NCI-H524 (cell line): ENCODE measurements at places on chromosomes 2 and 18.

- DNase-seq, result no peak
Observed at GRCh38 chr18:3652380-3653262, 202.6 kb downstream of the TGIF1 start.

GRCh38 chr2:14533131-14533757, 99.3 kb upstream of the LRATD1 start:
- DNase-seq, result no peak

DNA sequence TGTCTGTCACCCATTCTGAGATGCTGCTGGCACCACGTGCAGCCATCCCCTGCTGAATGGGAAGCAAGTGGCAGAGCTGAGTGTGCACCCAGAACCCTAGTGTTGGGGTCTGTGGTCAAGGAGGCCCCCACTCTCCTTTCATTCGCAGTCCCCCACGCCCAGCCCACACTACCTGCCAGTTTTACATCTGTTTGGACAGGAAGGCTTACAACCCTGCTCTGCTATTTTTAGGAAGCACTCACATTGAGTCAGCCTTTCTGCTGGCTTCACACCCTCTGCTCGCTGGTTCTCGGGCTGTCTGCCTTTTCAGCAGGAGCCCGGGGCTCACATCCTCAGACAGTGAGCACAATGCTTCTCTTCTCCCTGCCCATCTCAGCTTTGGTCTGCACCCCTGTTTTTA, 10.7 kb upstream of the ADCY3 start:
- no peak for DNase-seq

- no peak for DNase-seq
Observed at GRCh38 chr2:30729031-30729430, 78.2 kb downstream of the CAPN13 start.

DNA sequence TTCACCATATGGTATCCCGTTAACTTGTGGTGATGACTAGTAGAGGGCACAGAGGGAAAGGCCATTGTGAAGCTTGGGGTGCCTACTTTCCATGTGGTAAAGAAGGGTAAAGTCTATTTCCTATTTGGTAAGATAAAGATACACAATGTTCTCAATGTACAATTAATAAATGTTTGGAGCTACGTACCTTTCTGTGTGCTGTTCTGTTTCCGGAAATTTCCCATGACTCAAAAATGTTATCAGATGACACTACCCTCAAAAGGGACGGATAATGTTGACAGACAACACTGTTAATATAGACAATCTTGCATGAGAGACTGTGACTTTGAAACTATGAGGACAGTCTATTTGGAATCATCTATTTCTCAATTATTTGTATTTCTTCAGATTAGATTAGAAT, 4.2 kb upstream of the SULT1C3 start:
- no peak for DNase-seq

GRCh38 chr2:215590010-215590745, 154.3 kb upstream of the FN1 start:
- DNase-seq, result peak; percentile 5

- DNase-seq, result no peak
Observed at GRCh38 chr2:12791906-12792305, 75.2 kb downstream of the TRIB2 start.

DNA sequence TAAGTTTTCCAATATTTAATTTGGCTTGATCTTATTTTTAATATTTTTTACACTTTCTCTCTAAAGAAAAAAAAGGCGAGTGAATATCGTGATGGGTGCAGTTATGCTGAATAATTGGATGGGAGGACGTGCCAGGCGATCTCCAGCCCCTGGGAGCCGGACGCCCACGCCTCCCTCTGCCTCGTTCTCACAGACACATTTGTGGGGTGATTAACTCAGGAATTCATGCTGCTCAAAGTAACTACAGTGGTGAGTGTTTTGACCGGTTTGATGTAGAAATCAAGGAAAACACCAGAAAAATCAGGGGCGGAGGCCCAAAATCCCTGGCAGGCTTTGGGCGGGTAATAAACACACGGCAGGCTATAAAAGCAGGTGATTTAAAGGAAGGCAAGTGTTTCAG, 736.8 kb upstream of the SALL3 start:
- DNase-seq, result no peak

DNA sequence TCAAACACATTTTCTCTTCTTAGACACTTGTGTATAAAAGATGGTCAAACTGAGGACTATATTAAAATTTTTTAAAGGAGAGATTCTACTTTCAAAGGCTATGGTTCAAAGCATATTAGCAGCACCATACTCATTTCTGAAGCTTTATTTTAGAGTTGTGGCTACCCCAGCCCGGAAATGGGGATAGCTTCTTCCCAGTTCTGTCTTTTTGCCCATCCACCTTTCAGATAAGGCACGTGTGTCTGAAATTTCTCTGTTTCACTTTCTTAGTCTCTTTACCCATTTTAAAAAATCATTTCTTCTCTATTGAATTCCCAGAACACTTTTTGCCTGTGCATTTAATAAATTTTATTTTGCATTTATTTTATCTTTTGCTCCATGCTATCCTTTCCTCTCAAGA, 431.5 kb downstream of the RNF144A start:
- DNase-seq, result no peak

DNA sequence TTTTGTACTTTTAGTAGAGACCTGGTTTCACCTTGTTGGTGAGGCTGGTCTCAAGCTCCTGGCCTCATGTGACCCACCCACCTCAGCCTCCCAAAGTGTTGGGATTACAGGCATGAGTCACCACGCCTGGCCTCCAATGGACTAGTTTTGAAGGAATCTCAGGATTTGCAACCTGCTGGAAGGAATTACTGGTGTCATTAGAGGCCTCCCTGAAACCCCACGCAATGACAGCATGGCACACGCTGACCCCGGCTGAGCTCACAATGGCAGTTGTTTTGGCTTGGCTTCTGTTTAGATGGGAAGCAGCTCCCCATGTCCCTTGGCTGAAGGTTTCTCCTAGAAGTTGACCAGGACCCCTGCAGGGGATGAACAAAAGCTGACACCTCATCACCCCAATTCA, 23.1 kb upstream of the COPS8 start:
- DNase-seq, result no peak

DNA sequence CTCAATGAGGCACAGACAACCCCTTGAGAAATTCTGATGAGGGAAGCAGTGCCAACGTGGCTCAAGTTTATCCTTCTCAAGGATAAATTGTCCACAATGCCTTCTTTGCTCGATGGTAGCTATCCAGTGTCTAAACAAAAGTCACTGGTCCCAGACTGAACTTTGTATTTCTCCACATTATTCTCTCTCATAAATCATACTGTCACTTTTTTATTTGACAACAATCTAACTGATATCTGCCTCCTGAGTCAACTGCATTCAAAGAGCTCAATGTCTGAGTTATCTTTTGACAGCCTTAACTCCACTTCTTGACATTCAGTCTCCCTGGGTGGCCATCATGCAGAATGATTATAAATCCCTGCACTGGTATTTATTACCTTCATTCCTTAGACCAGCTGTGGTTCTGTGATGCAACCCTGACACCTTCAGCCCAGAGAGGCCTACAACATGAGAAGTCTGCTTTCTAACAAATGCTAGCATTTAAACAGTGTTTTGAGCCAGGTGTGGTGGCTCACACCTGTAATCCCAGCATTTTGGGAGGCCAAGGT, 38.2 kb downstream of the IMMT start:
- no peak for DNase-seq

DNA sequence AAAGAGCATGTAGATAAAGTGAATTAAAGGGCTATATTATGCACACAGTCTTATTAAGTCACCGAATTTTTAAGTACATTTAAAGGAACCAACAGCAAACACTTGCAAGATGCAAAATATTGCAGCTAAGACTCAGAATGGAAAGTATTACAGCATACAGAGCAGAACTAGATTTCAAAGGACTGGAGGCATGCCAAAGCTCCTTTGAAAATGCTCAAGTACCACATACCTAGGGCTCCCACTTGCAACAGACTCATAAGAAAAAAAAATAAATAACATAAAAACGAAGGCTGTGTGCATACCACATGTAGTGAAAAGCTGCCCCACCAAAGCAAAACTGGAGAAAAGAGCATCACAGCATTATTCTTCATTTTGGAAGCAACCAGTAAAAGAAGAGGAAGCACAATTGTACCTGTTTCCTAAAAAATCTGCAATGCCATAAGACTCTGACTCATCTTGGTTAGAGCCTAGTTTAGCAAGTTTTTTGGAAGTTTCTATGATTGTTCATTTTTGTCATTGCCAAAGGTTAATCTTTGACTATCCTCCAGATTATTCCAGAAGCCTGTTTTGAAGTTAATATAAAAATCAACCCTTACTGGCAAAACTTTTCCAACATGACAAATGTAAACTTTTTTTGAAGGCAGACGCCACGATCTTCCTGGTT, 306.0 kb upstream of the COL3A1 start:
- no peak for DNase-seq

DNA sequence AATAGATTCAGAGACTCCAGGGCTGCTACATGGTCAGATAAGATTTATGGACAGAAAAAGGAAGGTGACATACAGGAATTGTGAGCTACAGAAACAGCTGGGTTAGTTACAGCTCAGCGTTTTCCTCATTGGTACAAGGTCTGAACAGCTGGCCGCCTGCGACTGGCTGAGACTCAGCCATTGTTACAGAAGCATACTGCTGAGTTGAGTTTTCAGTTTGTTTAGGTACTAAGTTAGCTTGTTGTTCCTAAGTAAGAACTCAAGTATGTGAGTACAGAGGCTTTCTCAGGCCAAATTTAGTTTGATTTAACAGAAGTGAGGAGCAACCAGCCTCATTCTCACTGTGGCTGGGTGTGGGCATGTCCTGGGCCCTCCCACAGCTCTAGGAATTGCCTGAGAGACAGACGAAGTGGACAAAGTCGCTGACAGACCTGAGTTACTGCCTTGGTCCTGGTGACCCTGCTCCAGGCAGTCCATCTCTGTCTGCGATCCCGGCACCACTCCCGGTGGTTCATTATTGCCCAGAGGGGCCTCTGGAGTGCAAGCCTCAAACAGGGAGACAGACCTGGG, 27.8 kb upstream of the RHOB start:
- DNase-seq, result no peak

- no peak for DNase-seq
Observed at GRCh38 chr2:18922276-18922675, 332.9 kb upstream of the NT5C1B start.

GRCh38 chr2:239662413-239663120, 261.7 kb upstream of the HDAC4 start:
- DNase-seq, result no peak

- no peak for DNase-seq
Observed at GRCh38 chr18:51653507-51654213, 456.2 kb upstream of the MEX3C start.

DNA sequence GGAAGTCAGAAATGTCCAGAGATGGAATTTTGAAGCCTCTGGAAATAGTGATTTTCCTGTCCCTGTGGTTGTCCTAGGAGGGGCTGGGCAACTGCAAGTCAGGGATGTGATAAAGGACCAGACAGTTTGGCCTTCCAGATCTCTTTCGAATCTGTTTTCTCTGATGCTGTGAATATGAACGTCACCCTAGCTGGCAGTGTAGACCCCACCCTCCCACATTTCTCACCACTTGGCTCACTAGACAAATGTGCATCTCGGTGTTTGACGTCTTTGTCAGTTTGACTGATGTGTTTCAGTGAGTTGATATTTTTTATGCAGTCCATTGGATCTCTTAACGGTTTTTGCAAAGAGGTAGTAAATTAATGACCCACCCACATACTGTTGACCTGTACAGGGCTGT, 301.2 kb downstream of the TNS1 start:
- no peak for DNase-seq

- no peak for DNase-seq
Observed at GRCh38 chr2:118459426-118459825, 371.2 kb downstream of the INSIG2 start.

DNA sequence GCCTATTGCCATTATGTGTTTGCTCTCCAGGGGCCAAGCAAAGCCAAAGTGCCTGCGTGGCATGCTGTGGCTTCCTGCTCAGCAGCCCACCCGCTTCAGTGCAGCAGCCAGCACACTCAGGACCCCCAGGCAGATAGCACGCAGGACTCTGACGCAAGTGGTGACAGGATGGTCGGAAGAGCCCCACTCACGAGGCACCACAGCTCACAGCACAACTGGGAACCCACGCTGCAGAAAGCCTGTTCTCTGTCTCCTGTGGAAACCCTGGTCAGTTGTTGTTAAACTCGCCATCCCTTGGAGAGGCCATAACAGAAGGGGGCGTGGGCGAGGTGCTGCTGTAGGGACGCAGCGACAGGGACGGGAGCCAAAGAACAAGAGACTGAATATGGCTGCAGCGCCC, 76.4 kb downstream of the HDAC4 start:
- DNase-seq, result no peak
